Stimulated activated CD4-positive, alpha-beta T cell treated with anti-CD3 and anti-CD28 coated beads, Interleukin-2, amount 100 ng/mL, for 24 hours (primary cell): ENCODE measurements at places on chromosomes 1 and 21.
A peak's percentile ranks its signal among the peaks of the same experiment; 100 is the strongest.

- DNase-seq, result no peak
Observed at GRCh38 chr21:17673261-17674020, 60.7 kb upstream of the BTG3 start.

- DNase-seq, result no peak
Observed at GRCh38 chr1:236160540-236161127, 18.3 kb downstream of the GPR137B start.

GRCh38 chr1:15626269-15626950 is 9.2 kb downstream of the DDI2 start:
- DNase-seq, result no peak

GRCh38 chr1:12075195-12076114 is 12.4 kb downstream of the TNFRSF8 start:
- no peak for DNase-seq

DNA sequence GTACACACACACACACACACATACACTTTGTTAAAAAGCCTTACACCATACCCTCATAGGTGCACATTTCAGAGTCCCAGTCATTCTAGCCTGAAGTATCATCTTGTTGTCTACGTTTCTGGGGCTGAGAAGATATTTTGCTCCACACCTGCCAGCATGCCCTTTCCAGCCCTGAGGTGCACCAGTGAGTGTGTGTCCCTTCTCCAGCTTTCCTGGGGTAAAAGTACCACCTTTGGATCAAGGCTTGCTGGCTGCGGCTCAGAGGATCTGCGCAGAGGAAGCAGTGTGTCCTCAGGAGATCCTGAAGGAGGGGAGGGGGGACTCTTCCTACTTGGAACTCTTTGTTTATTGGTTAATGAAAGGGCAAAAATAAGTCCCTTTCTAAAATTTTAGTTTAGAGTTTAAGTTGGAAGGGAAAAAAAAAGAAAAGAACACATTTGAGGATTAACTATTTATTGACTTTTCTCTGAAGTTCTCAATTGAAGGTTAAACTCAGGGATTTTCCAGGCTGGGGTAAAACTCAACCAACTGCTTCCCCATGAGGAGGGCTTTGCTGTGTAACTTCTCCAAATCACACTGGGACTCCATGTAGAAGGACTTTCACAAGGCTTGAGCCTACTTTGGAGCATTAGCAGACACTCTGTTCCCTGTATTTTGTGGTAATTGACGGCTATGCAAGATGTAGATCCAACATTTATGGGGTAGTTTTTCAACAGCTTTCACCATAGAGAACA is 200.3 kb upstream of the SGIP1 start:
- DNase-seq, result peak; percentile 36

DNA sequence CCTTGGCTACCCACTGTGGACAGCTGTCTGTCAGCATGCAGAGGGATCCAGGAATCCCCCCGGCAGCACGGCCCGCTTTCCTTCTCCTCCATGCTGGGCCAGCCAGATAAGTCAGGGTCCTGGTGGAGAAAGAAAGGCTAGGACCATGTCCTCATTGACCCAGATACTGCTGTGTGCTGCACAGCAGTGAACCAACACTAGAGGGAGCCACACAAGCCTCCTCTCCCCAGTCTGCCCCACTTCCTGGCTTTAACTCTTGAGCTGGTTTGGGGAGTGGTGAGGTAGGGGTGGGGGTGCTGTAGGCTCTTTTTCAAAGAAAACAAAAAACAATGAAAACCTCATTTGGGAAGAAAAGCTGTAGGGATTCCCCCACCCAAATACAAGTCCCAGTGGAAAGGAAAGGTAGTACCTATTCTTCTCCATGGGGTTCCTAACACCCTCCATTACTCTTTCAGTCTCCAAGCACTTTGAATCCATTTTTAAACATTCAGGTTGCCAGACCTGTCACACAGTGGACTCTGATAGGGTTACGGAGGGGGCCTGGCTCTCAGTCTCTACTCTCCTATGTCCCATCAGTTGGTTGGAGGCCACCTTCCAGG is 84.9 kb upstream of the CD1D start:
- DNase-seq, result no peak

- DNase-seq, result no peak
Observed at GRCh38 chr1:178310685-178311105, 186.1 kb downstream of the CLEC20A start.

DNA sequence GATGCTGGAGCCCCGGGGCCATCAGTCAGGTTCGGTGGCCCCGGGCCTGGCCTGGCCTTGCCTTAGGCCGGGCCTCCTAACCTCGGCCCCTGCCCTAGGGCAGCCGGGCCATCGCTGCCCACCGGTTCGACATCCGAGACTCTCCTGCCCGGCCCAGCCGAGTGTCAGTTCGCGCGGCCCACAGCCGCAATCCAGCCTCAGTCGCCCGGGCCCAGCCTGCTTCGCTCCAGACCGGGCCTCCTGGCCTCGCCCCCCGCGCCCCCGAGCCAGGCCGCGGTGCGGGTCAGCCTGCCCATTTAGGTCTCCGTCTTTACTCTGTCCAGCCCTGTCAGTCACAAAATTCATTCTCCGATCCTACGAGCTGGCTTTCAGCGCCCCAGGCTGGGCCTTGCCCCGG is 777 bp downstream of the LRRC41 start:
- no peak for DNase-seq

DNA sequence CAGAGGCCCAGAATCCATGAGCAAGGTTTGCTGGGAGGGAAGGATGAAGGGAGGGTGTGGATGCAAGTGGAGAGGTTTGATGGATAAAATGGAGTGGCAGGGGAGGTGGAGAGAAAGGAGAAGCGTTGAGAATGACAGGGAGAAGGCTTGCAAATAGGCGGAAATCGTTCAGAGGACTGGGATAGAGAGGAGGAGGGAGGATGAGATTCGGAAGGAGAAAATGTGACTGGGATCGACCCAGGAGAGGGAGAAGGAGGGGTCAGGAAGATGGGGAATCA is 376 bp downstream of the AVPR1B start:
- no peak for DNase-seq

DNA sequence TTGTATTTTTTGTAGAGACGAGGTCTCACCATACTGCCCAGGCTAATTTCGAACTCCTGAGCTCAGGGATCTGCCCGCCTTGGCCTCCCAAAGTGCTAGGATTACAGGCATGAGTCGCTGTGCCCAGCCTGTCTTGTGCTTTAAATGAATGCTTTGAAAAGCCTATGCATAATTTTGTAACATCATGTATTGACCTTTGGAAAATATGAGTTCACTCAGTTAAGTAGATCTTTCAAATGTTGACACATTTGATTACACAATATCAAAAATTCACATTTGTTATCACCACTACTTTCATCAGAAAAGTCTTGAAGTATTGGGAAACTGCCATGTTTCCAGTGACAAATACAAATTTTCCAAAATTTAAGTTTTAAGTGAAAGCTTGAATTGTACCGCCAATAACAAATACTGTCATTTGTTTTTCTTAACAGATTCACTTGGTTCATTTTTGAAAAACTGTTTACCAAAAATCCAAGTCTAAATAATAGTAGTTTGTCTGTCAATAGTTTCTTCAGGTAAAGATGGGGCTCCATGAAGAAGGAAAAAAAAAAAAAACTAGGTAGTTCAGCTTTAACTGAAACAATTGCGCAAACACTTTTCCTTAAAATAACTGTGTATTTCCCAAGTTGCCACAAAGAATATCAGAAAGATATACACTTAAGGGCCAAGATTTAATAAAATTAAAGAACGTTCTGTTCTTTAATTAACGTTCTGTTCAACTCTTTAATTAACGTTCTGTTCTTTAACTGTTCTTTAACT is 233.2 kb upstream of the NR5A2 start:
- no peak for DNase-seq

GRCh38 chr1:168121401-168122011 is 15.2 kb downstream of the GPR161 start:
- DNase-seq, result no peak

GRCh38 chr1:204991342-204991844 is 51.6 kb upstream of the CNTN2 start:
- DNase-seq, result no peak

GRCh38 chr1:116203181-116203723 is 92.1 kb downstream of the MAB21L3 start:
- DNase-seq, result no peak

DNA sequence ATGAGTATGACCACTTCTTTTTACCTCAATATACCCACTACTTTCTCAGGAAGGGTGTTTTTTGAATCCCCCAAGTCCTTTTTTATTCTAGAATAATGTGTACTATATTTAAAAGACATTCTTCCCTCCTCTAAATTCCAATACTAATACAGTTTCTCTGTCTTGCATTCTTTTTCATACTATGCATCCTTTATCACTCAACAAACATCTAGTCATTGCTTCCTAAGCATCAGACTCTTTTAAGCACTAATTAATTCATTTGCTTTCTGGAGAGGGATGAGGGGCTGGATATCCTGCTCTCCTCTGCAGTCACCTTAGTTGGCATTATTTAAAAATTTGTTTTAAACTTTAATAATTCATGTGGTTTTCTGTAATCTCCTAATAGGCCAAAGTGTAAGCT is 838.8 kb downstream of the KCNT2 start:
- DNase-seq, result no peak

DNA sequence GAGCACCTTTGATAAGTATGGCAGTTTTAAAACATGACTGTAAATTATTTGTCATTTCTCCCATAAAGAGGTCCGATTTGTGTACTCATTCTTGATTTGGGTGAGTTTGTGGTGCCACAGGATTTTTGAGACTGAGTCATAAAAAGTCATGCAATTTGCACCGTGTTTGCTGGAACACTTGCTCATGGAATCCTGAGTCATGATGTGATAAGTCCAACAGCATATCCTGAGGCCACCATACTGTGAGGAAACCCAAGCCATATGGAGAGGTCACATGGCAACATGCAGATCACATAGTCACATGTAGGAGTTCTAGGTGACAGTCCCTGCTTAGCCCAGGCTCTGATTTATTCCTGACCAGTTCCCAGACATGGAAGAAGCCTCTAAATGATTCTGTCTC is 40.8 kb upstream of the PRRX1 start:
- DNase-seq, result no peak

DNA sequence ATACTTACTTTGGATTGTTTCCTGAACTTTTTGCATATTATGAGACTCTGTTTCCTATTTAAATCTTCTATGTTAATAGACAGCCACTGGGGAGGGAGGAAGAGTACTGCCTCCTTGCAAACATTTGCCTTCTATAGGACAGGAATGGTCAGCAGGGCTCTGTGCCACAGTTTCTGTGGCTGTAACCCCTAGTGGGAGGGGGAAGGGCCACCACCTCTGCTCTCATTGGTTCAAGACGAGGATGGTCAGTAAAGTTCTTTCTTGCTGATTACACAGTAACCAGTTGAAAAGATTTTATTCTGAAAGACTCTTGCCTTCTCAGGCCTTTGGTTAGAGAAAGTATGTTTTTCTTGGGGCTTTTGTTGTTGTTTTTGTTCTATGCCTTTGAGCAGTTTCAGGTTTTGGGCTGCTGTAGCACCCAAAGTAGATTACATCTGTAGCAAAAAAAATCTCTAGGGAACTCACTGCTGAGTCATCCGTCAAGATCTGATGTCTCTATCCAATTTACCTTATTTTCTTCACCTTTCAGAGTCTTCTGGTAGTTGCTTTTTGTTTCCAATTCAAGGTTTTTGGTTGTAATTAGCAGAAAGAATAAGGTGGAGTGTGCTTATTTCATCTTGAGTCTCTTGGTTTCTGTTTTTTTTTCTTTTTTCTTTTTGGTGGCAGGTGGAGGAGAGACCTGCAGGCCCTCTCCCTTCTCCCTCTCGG is 23.1 kb downstream of the SLC35A3 start:
- no peak for DNase-seq

DNA sequence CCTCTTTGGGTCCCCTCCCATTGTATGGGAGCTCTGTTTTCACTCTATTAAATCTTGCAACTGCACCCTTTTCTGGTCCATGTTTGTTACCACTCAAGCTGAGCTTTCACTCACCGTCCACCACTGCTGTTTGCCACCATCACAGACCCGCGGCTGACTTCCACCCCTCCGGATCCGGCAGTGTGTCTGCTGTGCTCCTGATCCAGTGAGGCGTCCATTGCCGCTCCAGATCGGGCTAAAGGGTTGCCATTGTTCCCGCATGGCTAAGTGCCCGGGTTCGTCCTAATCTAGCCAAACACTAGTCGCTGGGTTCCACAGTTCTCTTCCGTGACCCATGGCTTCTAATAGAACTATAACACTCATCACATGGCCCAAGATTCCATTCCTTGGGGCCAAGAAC is 157.2 kb downstream of the SEC16B start:
- DNase-seq, result no peak

GRCh38 chr1:99455760-99456159 is 190.2 kb upstream of the PALMD start:
- no peak for DNase-seq

- no peak for DNase-seq
Observed at GRCh38 chr1:100109554-100110066, 23.1 kb downstream of the SASS6 start.

- DNase-seq, result no peak
Observed at GRCh38 chr1:108521990-108522393, 37.9 kb upstream of the EEIG2 start.

DNA sequence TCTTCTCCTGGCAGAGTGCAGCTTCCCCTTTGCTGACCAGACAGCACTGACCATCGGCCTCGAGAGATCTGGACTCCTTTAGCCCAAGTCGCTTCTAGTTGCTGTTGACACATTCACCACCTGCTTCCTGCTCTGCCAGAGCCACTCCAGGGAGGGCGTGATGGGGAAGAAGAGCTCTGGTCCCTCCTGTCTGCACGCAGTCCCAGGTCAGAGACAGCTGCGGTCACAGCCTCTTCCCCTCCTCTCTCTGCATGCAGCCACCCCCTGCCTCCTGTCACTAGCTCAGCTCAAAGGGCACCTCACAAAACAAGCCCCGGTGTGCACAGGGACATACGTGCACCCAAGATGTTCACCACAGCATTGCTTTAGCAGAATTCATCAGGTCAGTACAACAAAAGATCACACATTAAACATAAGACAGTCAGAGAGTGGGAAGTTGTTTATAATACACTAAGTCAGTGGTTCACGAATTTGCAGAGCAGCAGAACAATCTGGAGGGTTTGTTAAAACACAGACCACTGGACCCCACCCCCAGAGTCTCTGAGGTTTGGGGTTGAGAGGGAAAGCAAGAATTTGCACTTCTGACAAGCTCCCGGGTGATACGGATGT is 132.9 kb downstream of the SYF2 start:
- DNase-seq, result no peak

- no peak for DNase-seq
Observed at GRCh38 chr1:82377201-82377884, 576.6 kb downstream of the ADGRL2 start.
